ENCODE measurements at places on chromosomes 3 and 15.

DNA sequence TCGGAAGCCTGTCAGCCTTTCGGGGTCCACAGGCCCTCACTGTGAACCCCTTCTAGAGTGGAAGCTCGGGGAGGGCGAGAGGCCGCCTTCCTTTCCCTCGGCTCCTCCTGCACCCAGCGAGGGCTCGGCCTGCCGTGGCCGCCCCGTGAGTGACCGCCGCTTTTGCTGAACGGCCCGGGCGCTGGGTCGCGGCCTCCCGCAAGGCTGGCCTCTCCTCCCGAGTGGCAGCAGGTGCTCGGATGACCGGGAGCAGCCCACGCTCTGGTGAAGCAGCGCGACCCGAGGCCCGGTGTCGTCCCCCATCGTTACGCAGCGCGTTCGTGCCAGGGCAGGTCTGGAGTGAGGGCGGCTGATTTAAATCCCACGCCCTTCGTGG, 53.8 kb downstream of the LRRK1 start:
- no peak for DNase-seq
- no peaks in the 10 kb centered on the region for H3K36me3 ChIP-seq
- peaks cover 8% of the 10 kb centered on the region for H3K4me1 ChIP-seq
- no peak overlapping the region for H3K27ac ChIP-seq
- peak overlapping the region; percentile 68 for H3K4me3 ChIP-seq
- no peaks in the 10 kb centered on the region for H3K27me3 ChIP-seq

GRCh38 chr15:99909592-99910295, 176.5 kb upstream of the LYSMD4 start:
- DNase-seq: no peak
- H3K36me3 ChIP-seq: no peaks in the 10 kb centered on the region
- no peaks in the 10 kb centered on the region for H3K27me3 ChIP-seq
- no peak overlapping the region for H3K27ac ChIP-seq
- no peak overlapping the region for H3K4me3 ChIP-seq
- no peaks in the 10 kb centered on the region for H3K4me1 ChIP-seq

DNA sequence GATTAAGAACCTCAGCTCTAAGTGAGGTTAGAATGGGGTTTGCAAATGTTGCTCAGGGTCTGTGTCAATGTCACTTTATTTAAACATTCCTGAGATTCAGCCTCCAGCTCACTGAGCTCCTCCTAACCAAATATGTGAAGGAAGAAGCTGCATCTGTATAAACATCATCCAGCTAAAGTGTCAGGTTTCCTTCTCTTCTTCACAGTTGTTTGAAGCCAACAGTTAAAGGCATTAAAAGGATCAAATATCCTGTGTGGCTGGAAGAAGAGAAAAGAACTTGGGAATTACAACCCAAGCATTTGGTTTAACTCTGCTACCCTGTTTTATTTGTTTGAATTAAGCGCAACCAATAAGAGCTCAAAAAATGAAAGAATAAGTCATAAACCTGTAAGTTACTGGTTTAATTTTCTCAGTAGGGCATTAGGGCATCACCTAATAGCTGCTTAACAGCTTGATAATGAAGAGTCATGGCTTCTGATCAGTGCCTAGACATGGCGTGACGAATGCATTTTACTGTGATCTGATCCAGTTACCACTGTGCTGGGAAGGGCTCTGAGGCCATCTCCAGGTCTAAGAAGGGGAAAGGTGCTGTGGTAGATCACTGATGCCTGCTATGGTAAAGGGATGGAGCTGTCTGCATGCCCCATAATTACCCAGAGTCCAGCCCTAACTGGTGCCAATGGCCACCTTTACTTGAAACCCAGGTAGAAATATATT, 165.7 kb upstream of the TSC22D2 start:
- H3K36me3 ChIP-seq: no peaks in the 10 kb centered on the region
- H3K4me3 ChIP-seq: no peak overlapping the region
- no peak overlapping the region for H3K27ac ChIP-seq
- no peaks in the 10 kb centered on the region for H3K27me3 ChIP-seq
- no peak for DNase-seq

DNA sequence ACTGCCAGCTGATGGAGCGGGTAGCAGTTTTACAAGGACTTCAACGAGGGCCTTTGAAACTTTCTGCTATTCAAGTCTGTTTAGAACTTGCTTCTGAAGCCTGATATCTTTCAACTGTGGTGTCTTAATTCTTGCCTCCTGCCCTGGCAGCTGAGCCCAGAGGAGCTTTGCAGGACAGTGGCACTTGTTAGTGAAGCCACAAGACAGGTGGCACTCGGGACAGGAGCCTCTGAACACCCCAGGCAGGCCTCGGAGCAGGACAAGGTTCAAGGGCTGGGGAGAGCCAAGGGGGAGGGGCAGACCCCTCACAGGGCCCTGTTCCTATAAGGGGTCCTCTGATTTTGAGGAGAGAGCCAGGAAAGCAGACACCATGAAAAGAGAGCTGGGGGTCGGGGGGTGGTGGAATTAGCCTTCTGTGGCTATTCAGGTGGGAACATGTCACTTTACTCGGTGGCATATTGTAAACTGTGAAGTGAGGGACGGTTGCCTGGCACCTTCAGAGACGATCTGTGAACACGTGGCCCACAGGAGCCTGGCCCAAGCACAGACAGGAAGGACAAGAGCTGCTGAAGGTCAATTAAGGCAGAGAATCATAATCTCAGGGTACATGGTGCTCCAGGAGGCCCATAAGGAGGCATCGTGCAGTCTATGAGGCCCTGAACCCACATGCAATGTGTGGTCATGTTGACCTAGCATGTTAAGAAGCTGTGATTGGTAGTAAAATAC, 30.1 kb upstream of the KY start:
- H3K27me3 ChIP-seq: no peaks in the 10 kb centered on the region
- no peak overlapping the region for H3K27ac ChIP-seq
- no peaks in the 10 kb centered on the region for H3K4me1 ChIP-seq

DNA sequence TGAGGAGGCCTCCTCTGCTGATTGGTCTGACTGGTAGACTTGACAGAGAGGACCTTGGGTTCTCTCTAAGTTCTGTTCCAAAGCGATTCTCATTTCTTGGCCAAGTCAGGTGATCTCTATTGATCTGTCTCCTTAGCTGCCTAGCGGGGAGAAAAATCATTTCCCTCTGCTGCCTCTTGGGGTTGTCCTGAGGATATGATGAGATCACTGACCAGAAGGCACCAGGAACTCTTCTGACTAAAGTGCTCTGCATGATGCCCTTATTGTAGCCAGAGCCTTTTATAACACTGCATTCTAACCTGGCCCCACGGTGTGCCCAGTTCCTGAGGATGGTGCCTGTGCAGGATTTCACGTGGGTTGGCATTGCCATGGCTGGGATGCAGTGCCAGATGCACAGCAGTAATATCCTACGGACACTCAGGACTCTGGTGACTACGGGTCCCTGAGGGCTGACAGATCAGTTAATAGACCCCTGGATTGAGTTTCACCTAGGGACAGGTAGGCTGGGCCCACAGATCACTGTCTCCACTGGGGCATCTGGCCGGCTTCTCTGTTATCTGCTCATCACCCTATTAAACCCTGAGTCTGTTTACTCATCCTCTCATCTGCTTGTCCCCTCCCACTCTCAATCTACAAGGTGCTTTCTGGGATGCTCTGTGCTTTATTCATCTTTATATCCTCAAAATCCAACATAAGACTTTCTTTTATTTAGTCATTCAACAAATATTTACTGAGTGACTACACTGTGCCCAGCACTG, 3.9 kb upstream of the HEG1 start:
- H3K27me3 ChIP-seq: no peaks in the 10 kb centered on the region
- no peak overlapping the region for H3K4me3 ChIP-seq
- H3K36me3 ChIP-seq: no peaks in the 10 kb centered on the region
- peak overlapping the region; percentile 1 for H3K27ac ChIP-seq
- DNase-seq: no peak
- peaks cover 59% of the 10 kb centered on the region for H3K4me1 ChIP-seq
